ENCODE measurements at places on chromosomes 7 and 10.

DNA sequence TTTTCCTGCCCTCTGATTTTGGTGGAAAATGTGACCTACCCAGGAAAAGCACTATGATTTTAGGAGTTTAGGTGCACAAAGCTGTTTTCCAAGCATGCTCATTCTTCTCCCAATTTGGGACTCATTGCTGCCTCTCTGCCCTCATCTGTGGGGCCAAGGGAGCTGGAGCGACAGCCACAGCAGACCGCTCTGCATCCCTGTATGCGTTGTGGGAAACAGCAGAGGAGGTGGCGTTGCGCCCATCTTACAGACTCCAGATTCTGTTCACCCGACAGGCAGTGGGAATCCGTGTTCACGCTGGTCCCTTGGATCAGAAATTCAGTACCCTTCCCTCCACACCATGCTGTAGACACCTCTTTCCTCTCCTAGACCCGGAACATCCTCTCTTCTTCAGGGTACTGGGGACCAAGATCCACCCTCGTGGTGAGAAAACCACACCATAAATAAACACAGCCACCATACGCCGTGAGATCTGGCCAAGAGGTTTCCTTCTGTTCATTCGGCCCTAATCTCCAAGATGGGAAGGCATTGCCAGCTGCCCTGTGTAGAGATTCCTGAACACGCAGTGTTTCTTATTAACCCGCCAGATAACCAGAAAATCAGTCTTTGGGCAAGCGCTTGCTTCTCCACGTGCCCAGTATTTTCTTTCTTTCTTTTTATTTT lies 87.9 kb downstream of the CUX1 start:
- DNase-seq, result no peak

DNA sequence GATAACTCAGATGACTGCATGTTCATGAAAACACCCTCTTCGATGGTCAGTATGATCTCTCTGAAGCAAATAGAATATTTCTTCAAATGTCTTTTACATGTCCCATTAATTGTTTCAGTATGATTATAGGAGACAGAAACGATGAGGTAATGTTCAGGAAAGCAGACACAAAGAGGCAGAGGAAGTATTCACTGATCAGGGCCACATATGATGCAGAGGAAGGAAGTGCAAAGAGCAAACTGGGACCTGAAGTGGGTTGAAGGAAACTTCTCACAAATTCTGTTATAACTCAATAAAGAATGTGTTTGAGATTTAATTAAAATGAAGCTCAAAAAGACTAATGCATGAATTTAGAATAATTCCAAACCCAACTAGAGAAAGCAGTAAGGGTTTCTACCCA lies 70.5 kb downstream of the TES start:
- DNase-seq, result no peak

DNA sequence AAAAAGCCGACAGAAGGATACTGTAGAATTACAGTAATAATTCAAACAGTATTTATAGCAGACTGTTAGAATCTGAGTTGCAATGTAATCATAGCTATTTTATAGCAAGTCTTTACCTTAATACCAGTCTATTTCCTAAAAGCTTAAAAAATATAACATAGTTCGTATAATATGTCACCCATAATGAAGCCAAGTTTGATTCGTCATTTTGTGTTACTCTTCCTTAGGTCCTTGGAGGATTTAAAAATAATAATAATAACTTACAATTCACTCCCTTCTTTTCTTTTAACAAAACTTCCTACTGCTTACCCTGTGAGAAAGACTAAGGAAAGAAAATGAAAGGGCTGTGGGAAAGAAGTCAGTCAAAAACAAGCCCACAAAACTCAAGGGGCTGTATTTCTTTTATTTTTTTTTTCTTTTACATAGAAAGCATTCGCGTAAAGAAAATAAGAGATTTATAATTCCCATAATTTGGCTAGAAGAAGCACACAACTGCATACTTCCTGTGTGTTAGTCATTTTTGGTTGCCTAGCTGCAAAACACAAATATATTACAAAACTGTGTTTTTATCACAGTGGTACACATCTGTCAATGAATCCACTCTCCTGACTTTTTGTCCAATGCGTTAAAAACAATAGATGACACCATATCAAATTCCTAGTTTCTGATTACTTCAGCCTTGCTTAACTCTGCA lies 187.2 kb upstream of the CELF2 start:
- DNase-seq, result no peak

- no peak for DNase-seq
These were observed 10.0 kb upstream of the MEST start for GRCh38 chr7:130481898-130482297.

GRCh38 chr10:99698504-99699080 lies 33.3 kb downstream of the COX15 start:
- no peak for DNase-seq

GRCh38 chr10:84267503-84268126 lies 22.8 kb downstream of the RGR start:
- no peak for DNase-seq

- DNase-seq, result no peak
These were observed 73.5 kb downstream of the CRPPA start for GRCh38 chr7:16347827-16348192.

GRCh38 chr10:77841711-77842375 lies 84.7 kb downstream of the DLG5 start:
- no peak for DNase-seq

- DNase-seq, result no peak
These were observed 9.4 kb downstream of the TAS2R41 start for GRCh38 chr7:143487061-143487460.

DNA sequence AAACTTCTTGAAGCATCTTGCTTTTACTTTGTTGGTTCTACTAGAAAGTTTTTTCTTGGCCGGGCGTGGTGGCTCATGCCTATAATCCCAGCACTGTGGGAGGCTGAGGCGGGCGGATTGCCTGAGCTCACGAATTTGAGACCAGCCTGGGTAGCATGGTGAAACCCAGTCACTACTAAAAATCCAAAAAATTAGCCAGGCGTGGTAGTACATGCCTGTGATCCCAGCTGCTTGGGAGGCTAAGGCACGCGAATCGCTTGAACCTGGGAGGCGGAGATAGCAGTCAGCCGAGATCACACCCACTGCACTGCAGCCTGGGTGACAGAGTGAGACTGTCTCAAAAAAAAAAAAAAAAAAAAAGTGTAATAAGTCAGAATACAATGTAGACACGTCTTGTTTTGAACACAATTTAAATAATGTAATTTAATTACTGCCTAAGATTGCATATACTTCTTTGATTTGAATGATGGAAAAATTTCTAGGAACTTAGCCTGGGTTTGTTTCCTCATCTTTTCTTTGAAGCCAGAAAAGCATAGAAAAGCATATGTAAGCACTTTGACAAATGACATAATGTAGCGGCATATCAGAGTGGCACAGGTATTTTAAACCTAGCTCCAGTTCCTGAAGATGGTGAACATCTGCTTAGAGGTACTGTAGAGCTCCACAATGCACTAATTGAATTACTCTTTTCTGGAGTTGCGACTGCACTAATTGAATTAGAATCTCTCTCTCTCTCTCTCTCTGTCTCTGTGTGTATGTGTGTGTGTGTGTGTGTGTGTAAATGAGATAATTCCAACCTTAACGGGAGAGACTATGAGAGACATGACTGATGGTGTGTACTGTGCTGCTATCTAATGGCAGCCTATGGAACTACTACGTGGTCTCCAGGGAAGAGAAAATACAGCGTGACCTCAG lies 87.8 kb downstream of the BTRC start:
- peak; percentile 13 for DNase-seq

DNA sequence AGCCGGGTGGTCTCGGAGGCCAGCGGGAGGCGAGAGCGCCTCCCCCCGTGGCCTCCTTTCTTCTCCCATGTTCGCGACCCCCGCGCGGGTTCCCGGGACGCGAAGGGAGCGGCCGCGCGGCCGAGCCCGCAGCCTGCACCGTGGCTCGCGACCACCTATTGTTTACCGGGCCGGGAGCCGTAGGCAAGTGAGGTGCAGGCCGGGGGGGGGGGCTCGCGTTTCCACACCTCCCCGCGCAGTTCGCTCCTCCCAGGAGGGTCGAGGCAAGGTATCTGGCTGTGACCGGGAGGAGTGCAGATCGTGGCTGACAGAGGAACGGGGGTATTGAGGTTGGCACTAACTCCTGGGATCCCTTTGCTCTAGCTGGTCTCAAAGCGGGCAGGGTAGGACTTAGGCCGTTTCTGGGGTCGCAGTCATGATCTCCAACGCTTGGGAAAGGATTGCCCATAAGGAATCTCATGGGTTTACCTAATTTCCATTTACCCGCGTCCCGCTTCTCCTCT lies 734 bp downstream of the PTPN12 start:
- DNase-seq, result no peak

- no peak for DNase-seq
These were observed 40.6 kb upstream of the ADD3 start for GRCh38 chr10:109966961-109967738.

- no peak for DNase-seq
These were observed 4.6 kb downstream of the LFNG start for GRCh38 chr7:2523941-2524807.

- no peak for DNase-seq
These were observed 135.4 kb upstream of the FZD1 start for GRCh38 chr7:91128683-91129348.

GRCh38 chr7:111025006-111025405 lies 65.9 kb upstream of the LRRN3 start:
- no peak for DNase-seq

- no peak for DNase-seq
These were observed 262.1 kb upstream of the CACNA2D1 start for GRCh38 chr7:82705517-82706260.

DNA sequence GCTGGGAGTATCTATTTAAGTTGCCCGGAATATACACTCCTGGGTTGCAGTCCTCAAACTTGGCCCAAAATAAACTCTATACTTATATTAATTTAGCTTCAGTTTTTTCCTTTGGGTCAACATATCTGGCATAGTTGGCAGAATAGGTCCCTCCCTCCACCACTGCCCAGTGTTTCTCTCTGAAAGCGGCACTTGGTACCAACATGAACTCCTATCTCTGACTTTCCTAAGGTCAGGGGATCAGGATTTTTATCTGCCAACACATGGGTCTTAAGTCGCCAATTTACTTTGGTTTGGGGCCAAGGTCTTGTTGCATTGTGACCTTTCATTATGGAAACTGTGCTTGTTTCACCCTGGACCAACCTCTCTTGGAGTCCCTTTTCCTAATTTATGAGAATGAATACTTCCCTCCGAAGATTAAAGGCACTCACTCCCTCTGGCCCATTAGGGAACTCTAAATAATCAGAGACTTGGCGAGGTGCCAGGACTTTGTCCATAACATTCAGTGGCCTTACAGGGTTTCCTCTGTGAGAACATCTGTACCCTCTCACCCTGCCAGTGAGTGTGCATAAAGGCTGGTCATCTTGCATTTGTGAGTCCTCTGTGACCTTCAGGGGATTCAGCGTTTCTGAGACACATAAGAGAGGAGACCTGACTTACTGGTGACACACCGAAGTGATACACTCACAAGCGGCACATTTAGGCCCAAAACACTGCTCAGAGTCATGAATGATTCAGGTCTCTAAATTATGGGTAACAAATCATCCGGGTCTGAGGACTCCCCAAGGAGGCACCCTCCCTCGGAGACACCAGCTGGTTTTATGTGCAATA lies 19.7 kb upstream of the FKBP9 start:
- no peak for DNase-seq

- DNase-seq, result no peak
These were observed 10.2 kb downstream of the APBB1IP start for GRCh38 chr10:26448292-26448691.

DNA sequence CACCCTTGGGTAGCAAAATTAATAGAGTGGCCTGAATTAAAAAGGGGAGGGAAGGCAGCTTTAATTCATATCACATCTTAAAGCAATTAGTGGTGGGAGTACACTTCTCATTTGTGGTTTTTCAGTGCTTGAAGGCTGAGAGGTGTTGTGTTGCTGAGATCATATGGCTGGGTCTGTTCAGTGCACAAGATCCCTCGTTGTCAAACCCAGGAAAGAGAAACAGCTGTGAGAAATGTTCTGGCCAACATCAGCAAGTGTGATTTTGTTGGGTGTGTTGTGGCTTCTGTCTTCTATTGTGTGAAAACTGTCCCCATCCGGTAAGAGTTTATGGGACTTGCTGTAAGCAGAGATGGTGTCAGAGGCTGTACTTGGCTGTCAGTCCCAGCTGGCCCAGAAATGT lies 197.9 kb upstream of the BMPER start:
- no peak for DNase-seq

DNA sequence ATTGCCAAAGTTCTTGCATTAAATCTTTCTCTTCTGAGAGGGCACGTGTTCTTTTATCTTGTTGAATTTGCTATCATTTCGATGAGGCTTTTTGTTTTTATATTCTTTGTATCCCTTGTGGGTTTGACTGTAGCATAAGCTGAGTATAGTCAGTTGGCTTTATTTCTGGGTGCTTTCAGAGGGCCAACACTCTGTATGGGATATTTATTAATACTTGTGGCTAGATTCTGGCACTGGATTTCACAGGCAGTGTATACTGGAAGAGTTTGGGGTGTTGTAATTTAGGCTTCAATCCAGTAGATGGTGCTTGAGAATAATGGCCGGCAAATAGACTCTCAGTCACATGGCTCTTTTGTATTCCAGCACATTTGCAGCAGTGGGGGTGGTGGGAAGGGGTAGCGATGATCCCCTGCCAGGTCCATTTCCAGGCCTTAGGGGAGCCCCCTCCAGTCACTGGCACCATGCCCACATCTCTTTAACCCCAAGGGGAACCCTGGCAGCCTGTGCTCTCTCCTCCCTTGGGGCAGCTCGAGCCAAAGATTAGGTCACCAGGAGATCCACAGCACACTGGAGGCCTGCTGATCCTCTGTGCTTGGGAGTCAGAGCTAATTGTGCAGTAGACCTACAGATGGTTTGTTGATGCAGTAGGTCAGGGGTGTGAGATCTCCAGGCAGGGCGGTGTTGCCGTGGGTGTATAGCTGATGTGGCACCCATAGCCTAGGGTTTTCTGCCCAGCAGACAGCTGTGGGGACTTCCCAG lies 81.8 kb downstream of the PTPN20 start:
- no peak for DNase-seq

DNA sequence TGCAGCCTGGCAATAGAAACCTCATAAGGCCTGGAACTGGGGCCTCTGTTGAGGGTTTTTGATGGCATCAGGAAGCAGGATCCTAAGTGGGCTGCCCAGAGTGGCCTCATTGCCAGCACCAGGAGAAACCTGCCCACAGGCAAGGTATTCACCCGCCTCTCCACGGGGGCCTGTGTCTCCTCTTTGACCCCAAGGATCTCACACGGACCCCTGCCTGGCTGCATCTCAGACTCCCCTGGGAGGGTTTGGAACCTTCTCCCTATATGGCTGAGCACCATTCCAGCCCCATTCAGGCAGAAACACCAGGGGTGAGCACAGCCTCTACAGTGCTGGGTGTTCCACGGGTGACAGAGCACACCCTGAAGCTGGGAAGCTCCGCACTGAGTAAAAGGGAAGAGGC lies 14.6 kb upstream of the C10orf71 start:
- no peak for DNase-seq

DNA sequence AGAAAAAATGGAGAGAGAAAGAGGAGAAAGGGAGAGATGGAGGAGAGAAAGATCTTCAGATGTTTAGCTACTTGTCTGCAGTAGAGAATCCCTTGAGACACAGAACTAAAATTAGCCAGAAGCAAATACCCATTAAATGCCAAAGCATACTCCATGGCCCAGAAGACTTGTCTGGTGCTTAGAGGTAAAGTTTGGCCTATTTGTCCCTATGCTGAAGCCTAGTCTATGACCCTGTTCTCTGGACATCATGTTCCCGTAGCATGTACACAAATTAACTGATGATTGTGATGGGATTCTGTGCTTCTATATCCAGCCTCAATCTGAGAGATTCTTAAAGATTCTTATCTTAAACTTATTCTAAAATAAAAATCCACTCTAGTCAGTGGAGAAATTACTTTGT lies 85.8 kb downstream of the NAMPT start:
- no peak for DNase-seq

GRCh38 chr7:157566631-157567006 lies 229.8 kb downstream of the DNAJB6 start:
- no peak for DNase-seq
